ENCODE measurements at places on chromosomes 16 and 17. TPM values are rescaled to one million over a fixed set of nuclear protein-coding genes. Genes with fewer than 3 reads are reported as not detected.

TAT gene
- total RNA-seq, result not detected

PTGES3L gene
- 37.9 TPM for total RNA-seq

PITPNM3 gene
- 0.36 TPM for total RNA-seq

NBR1 gene
- 103 TPM for total RNA-seq

ZNF19 gene
- 1.7 TPM for total RNA-seq

GRIN2C gene
- 0.52 TPM for total RNA-seq

GRAP gene
- 1.7 TPM for total RNA-seq

- peak overlapping the region; percentile 59 for H3K27ac ChIP-seq
- H3K27me3 ChIP-seq, result no peaks in the 10 kb centered on the region
- no peak overlapping the region for H3K4me3 ChIP-seq
- H3K36me3 ChIP-seq, result peaks cover 17% of the 10 kb centered on the region
Measured at GRCh38 chr16:483341-484075, 44.0 kb upstream of the CAPN15 start.

DNA sequence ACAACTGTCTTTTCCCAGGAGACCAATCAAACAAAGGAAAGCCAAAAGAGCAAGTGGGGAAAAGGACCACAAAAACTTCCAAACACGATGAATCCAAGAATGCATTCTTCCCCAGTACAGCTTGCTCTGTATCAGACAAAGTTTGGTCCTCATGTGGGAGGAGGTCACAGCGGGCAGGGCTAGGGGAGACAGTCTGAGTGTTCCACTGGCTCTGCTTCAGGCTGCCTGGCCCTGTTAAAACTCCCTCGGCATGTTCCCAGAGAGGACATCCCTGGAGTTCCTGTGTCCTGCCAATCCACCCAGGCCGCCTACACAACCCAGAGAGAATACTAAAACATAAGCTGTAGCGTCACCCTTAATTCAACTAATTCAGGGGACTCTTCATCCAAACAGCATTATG lies 415.1 kb upstream of the DYNLRB2 start:
- H3K27me3 ChIP-seq, result peaks cover 7% of the 10 kb centered on the region
- H3K27ac ChIP-seq, result peak overlapping the region; percentile 25
- H3K36me3 ChIP-seq, result no peaks in the 10 kb centered on the region
- H3K4me3 ChIP-seq, result no peak overlapping the region
- H3K4me1 ChIP-seq, result peaks cover 26% of the 10 kb centered on the region

GRCh38 chr16:12439399-12440227 lies 364.1 kb downstream of the CPPED1 start:
- H3K4me1 ChIP-seq, result peaks cover 9% of the 10 kb centered on the region
- no peaks in the 10 kb centered on the region for H3K27me3 ChIP-seq
- H3K4me3 ChIP-seq, result no peak overlapping the region
- peak; percentile 18 for DNase-seq
- H3K27ac ChIP-seq, result no peak overlapping the region

GRCh38 chr17:32103476-32104113 lies 38.7 kb upstream of the RHOT1 start:
- no peaks in the 10 kb centered on the region for H3K27me3 ChIP-seq
- peak overlapping the region; percentile 55 for H3K27ac ChIP-seq
- H3K4me3 ChIP-seq, result no peak overlapping the region
- peaks cover 12% of the 10 kb centered on the region for H3K4me1 ChIP-seq
- no peaks in the 10 kb centered on the region for H3K36me3 ChIP-seq
- no peak for DNase-seq

DNA sequence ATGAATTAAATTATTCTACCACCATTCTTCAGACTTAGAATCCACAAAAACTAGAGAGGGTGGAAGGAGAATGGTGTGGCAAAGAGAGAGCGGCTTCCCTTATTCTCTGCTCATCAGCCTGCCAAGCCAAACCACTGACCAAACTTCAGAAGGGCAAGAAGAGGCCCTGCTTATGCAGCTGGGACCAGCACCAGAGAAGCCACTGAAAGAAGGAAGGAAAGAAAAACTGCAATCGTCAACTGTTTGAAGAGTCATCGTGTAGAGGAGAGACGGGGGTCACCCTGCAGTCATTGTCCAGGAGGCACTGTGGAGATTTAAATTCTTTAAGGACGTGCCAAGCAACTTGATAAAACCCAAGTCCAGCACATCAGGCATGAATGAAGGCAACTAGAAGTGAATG lies 15.6 kb downstream of the PMP22 start:
- no peak overlapping the region for H3K4me3 ChIP-seq
- no peak for DNase-seq
- no peaks in the 10 kb centered on the region for H3K27me3 ChIP-seq
- peak overlapping the region; percentile 77 for H3K27ac ChIP-seq
- H3K4me1 ChIP-seq, result peaks cover 95% of the 10 kb centered on the region
- peaks cover 73% of the 10 kb centered on the region for H3K36me3 ChIP-seq

DNA sequence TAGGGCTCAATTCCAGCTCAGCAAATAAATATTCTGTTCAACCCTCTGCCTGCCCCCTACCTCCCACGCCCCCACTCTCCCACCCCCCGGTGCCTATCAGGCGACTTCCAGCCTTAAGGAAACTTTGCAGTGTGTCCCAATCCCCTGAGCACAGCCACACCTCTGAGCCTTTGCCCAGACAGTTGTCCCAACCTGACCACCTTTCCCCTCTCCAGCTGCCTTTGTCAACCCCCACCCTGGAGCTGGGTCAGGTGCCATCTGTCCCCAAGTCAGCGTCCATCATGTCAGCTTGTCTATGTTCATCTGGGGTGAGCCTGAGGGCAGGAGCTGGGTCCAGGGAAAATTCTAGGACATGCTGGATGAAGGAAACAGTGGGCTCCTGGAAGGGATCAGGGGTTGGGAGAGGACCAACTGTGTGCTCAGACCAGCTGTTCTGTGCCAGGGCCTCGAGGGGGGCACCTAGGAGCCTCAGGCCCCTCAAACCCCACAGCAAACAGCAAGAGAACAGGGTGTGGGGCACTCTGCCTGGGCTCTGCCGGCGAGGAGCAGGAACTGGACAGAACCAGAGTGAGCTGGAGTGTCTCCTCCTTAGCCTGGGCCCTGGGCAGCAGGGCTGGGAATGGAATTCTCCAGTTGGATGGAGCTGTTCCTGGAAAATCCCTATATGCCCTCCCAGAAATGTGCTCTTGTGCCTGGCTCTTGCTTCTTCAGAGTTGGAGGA lies 17.8 kb downstream of the CDH16 start:
- DNase-seq, result no peak
- peak overlapping the region; percentile 96 for H3K27ac ChIP-seq
- no peak overlapping the region for H3K4me3 ChIP-seq
- H3K4me1 ChIP-seq, result peaks cover 57% of the 10 kb centered on the region

DNA sequence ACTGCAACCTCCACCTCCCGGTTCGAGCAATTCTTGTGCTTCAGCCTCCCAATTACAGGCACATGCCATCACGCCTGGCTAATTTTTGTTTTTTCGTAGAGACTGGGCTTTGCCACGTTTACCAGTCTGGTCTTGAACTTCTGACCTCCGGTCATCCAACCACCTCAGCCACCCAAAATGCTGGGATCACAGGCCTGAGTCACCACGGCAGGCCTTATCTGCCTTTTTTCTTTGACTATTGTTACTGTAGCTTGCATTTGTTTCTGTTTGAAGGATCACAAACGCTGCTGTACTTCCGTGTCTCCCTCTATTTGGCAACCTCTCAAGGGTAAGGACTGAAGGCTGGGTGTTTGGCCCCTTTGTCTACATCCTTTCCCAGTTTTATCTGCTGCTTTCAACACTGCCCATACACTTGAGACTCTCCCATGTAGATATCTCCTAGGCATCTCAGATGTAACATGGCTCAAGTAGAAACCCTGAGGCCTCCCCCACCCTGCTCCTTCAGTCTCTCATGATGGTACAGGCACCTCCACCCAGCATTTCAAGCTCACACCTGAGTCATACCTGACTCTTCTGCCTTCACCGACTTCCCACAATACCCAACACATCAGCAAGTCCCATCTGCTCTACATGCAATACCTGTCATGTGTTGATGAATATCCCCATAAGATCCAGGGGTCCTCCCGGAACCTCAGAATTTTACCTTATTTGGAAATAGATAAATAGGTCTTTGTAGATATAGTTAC lies 219.0 kb downstream of the CPPED1 start:
- no peak overlapping the region for H3K4me3 ChIP-seq
- no peaks in the 10 kb centered on the region for H3K36me3 ChIP-seq
- H3K27ac ChIP-seq, result no peak overlapping the region
- H3K4me1 ChIP-seq, result no peaks in the 10 kb centered on the region
- peaks cover 17% of the 10 kb centered on the region for H3K27me3 ChIP-seq
- no peak for DNase-seq

DNA sequence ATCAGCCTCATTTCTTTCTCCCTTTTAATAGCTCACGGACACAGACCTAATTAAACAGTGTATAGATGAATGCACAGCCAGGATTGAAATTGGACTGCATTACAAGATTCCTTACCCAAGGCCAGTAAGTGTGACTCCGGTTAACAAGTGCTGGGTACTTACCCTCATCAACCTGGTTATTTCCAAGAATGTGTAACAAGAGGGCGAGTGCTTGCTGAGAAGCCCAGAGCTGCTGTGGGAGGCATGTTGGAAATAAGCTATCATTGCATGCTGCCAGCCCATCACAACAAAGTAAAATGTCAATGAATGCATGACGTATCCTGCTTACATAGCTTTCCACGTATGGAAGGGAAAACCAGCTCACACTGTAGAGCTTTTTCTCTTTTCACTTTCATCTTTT lies 19.5 kb downstream of the LYRM1 start:
- no peak for DNase-seq
- H3K4me3 ChIP-seq, result no peak overlapping the region
- H3K27me3 ChIP-seq, result no peaks in the 10 kb centered on the region
- no peak overlapping the region for H3K27ac ChIP-seq
- H3K4me1 ChIP-seq, result peaks cover 30% of the 10 kb centered on the region
- peaks cover 27% of the 10 kb centered on the region for H3K36me3 ChIP-seq

- no peak overlapping the region for H3K4me3 ChIP-seq
- H3K27ac ChIP-seq, result no peak overlapping the region
- peaks cover 41% of the 10 kb centered on the region for H3K27me3 ChIP-seq
- H3K4me1 ChIP-seq, result no peaks in the 10 kb centered on the region
- no peaks in the 10 kb centered on the region for H3K36me3 ChIP-seq
- no peak for DNase-seq
Measured at GRCh38 chr17:37702598-37702997, 42.3 kb downstream of the HNF1B start.

DNA sequence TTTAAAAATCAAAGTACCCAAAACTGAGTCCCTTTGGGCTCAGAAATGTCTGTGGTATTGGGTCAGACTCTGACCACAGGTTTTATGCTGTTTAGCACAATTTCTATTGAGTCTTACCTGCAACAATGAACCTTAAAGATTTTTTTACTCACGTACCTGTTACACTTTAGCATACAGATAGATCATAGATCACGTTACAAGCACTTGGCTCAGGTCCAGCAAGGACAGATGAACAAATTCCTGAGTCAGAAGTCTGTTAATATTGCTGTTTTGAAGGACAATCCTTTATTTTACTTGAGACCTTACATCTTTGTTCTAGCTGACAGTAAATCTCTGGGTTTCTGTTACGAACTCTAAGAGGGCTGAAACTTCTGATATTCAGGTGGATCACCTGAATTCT lies 12.8 kb downstream of the SLC7A6OS start:
- H3K4me1 ChIP-seq, result peaks cover 63% of the 10 kb centered on the region
- DNase-seq, result no peak
- peaks cover 96% of the 10 kb centered on the region for H3K36me3 ChIP-seq
- H3K27me3 ChIP-seq, result no peaks in the 10 kb centered on the region
- peak overlapping the region; percentile 73 for H3K27ac ChIP-seq

GRCh38 chr17:71413935-71414334 lies 706.9 kb upstream of the SOX9 start:
- no peaks in the 10 kb centered on the region for H3K27me3 ChIP-seq
- DNase-seq, result no peak
- H3K4me3 ChIP-seq, result no peak overlapping the region
- H3K27ac ChIP-seq, result no peak overlapping the region

- no peak overlapping the region for H3K4me3 ChIP-seq
- H3K27me3 ChIP-seq, result no peaks in the 10 kb centered on the region
- H3K36me3 ChIP-seq, result peaks cover 88% of the 10 kb centered on the region
- DNase-seq, result no peak
Measured at GRCh38 chr16:23584186-23585076, 11.7 kb downstream of the NDUFAB1 start.

- H3K36me3 ChIP-seq, result no peaks in the 10 kb centered on the region
- H3K27ac ChIP-seq, result no peak overlapping the region
- DNase-seq, result no peak
- H3K4me3 ChIP-seq, result no peak overlapping the region
- no peaks in the 10 kb centered on the region for H3K4me1 ChIP-seq
Measured at GRCh38 chr16:78552106-78552675, 452.7 kb downstream of the WWOX start.

DNA sequence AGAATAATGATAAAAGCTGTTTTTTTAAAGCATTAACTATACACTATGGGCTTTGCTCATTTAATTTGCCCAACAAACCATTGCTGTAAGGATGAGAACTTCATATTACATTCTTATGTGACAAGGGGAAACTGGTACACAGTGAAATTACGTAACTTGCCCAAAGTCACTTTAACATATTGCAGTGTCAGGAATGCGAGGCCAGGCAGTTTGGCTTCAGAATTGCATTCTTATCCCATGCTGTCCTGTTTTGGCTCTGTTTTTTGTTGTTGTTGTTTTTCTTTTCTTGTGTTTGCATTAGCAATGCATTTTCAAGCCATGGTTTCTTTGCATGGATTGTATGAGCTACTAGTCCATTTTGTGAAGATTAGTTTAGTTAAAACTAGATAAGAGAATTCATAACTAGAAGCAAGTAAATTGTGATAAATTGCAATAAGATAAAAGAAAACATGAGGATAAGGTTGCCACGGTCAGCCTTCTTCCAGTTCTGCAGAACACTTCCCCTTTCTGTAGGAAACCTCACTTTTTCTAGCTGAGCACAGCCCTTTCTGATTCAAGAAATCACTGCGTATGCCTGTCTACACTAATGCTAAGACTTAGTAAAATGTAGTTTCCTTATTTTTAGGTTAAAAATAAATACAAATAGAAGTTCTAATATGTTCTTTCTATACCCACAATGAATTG lies 221.3 kb upstream of the KCNJ16 start:
- peak overlapping the region; percentile 29 for H3K27ac ChIP-seq
- H3K27me3 ChIP-seq, result no peaks in the 10 kb centered on the region
- no peak overlapping the region for H3K4me3 ChIP-seq

DNA sequence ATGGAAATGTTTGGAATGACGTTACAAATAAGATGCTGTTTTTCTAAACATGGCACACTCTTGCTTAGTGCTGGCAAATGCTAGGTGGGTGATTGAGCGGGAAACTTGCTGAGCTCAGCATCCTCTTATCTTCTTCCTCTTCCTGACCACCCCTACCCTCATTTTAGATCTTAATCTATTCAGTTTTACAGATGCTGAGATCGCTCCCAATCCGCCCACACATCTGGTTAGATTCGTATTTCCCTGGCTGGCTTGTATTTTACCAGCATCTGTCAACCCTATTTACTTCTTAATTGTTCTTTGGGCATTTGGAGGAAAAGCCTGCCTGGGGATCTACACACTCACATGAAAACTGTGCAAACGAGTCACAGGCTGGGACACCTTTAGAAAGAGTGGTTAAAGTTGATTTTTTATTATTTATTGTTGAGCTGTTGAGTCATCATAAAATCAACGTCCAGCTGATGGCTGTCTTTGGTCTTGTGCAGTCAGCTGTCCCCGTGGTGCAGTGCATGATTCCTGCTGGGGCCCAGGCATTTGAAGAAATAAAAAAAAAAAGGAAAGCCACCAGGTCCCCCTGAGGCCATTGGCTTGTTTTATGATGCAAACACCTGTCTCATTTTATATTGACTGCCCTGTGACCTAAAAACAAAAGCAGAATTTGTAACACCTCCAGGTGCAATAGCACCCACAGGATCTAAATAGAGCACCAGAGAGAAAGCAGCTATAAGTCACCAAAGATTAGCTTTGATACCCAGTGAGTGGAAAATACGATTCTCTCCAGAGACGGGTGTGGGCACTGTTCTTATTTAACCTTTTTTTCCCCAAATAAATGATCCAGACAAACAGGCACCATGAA lies 258.6 kb downstream of the HS3ST3B1 start:
- no peak for DNase-seq
- no peaks in the 10 kb centered on the region for H3K4me1 ChIP-seq
- peaks cover 13% of the 10 kb centered on the region for H3K27me3 ChIP-seq
- no peaks in the 10 kb centered on the region for H3K36me3 ChIP-seq
- no peak overlapping the region for H3K4me3 ChIP-seq
